ENCODE measurements at places on chromosomes 5 and 9.
A peak's percentile ranks its signal among the peaks of the same experiment; 100 is the strongest.

GRCh38 chr9:120365386-120365785 is 214.6 kb downstream of the CDK5RAP2 start:
- no peak for DNase-seq

- peak; percentile 45 for DNase-seq
These were observed 339.2 kb downstream of the ADAMTS6 start for GRCh38 chr5:65142511-65143011.

GRCh38 chr5:129384736-129385135 is 75.4 kb upstream of the ADAMTS19 start:
- DNase-seq = no peak

GRCh38 chr5:74185599-74185998 is 454.9 kb downstream of the ENC1 start:
- DNase-seq = no peak

- no peak for DNase-seq
These were observed 293.4 kb downstream of the PDE4D start for GRCh38 chr5:59600153-59600552.

DNA sequence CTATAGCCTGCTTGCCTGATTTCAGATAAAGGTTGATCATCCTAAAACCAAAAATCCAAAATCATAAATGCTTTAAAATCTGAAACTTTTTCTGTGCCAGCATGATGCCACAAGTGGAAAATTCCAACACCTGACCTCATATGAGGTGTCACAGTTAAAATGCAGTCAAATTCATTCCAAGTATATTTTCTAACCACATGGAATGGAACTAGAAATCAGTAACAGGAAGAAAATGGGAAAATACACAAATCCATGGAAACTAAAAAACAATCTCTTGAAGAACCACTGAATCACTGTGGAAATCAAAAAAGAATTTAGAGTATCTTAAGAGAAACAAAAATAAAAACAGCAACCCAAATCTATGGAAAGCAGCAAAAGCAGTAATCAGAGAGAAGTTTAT is 297.5 kb upstream of the COX7C start:
- DNase-seq = no peak

DNA sequence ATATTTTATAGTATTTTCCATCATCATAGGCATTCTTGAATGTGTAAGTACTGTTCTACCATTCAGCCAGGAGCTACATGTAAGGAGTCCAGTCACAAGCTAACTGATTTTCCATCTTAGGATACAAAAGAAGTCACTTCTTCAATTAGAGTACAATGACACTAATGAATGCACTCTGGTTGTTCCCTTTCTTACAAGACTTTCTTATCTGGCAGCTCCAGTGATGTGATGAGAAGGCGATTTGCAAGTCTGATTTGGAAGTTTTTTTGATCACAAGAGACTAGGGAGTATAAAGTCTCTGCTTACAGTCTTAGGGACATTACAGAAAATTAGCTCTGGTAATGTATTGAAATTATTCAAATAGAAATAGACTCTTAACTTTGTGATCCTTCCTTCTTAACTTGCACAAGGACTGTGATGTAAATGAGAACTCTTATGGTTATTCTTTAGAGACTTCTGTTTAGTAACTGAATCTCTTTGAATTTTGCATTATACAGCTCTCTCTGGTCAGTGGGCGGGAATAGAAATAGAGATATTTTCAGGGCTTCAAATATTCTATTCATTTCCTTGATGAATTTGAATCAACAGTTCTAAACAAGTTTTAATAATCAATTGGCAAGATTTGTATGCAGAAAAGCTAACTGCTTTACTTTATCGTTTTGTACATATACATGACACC is 130.4 kb upstream of the CDH6 start:
- no peak for DNase-seq

DNA sequence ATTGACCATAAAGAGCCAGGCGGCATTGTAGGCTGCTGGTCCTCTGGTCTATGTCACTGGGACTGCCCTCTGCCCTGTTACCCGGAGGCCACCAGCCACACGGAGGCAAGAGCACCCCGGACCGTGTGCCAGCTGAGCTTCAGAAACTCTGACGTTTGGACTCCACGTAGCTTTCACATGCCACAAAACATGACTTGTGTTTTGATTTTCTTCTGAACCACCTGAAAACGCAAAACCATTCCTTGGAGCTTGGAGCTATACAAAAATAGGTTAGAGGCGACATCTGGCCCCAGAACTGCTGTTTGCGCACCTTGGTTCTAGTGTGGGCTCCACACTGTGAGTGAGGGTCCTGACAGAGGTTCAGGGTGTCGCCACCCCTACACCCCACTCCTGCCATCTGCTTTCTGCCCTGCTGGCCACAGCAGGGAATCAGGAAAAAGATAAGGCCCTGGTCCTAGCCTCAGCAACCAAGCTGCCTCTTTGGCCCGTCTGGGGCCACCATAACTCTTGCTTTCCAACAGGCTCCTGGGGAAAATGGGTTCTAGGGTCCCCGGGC is 151.3 kb upstream of the IRX2 start:
- no peak for DNase-seq

DNA sequence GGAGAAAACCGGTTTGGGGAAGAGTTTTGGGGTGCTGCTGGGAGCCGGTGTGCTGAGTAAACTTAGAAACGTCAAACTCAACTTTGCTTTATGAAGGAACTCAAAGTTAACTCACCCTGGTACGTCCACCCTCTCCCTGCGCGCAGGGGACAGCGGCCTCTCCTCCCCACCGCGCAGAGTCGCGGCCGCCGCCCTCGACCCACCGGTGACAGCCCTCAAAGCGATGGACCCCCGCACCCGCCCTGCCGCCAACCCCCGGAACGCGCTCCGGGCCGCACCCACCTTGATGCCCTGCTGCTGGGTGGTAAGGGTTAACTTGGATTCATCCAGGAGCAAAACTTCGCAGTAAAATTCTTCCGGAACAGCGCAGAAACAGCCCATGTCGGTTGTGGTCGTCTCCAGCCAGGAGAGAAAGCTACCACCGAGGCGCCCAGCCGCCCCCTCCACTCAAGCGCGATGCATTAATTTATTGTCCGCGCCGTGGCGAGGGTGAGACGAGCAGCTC is 366 bp downstream of the EPB41L4A start:
- DNase-seq = no peak

DNA sequence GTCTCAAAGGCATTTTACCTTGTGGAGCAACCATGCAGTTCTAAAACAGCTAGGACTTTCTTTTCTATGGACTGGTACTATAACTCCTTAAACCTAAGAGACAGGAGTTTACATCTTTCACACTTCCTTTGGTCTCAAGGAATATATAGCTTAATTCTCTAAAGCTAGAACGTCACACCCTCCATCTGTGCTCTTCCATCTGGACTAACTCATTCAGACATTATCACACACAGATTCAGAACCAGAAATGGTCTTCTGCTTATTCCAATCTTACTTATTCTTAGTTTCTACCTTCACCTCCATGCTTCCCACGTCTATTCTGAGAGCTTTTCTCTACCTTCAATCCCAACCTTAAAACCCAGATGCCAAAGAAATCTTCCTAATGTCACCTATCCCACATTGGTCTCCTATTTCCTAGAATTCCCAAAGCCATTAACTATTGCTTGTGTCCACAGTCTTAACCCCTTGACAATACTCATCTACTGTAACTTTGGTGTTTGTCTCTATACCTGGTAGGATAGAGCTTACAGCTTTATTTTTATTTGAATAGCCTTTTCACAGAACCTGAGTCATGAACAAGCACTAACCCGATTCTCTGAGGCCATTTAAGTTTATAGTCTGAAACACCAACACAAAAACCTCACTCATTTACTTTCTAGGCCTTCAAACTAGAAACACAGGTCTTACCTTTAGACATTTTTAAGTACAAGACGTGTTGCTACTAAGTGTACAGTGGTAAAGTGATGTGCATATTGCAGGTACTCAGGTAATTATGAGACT is 22.8 kb downstream of the CSNK1A1 start:
- no peak for DNase-seq

- DNase-seq = no peak
These were observed 4.8 kb upstream of the IFNA8 start for GRCh38 chr9:21404146-21404545.

DNA sequence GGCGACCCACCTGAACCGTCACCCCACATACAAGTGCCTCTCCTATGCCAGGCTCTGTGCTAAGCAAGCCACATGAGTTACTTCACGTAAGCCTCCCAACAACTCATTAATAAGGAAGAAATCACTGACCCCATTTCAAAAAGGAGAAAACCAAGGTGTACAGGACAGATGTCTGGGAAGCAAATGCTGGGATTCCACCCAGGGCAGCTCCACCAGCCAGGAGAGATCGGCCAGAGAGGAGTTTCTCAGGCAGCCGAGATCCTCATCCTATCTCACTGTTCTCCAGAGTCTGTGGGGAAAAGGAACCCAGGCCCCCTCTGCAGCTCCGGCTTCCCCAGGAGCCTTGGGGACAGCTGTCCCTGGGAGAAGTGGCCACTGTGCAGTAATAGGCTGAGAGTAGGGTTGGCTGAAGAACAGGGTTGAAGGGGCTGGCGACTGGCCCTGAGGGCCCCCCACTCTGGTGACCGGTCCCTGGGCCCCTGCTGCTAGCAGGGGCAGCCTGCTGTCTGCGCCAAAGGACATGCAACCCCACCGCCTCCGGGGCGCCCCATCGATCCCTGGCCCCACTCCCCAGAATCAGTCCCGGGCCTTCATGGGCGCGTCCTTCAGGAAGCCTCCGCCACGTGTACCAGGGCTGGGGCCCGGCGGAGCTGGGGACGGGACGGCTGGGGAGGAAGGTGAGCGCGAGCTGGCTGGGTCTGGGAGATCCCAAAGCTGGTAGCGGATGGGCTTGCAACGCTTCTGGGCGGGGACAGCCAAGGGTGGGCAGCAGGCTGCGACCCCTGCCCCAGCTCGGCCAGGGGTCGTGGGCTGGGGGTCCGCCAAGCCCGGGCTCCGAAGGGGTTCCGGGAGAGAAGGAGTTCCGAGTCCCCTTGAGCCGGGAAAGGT is 44.1 kb upstream of the STXBP1 start:
- DNase-seq = peak; percentile 17

DNA sequence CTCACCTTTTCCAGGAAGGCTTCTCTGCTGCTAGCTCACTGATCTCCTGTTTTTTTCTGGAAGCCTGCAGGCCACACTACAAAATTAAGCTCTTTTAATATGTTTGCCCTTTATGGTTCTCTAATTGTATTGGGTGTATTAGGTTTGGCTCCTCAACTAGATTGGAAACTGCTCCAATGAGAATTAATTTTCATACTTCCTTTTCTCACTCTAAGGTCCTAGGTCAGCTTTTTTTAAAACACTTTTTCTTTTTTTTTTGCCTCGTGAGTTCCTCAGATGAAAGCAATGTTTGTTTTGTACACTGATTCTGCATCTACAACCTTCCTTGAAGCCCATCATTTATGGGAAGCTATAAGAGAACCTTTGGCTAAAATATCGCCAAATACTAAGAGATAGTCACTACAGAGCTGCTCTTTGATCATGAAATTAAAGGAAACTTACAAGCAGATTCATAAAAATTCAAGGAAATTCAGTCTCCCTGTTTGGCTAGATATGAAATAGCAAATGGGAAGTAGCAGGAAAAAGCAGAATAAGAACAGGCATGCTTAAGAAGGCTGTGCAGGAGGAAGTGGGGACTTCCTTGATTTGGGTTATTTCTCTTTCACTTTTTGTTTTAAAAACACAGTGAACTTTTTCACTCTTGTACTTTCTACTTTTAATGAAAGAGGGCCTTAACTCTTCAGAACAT is 55.2 kb upstream of the FYB1 start:
- no peak for DNase-seq

- DNase-seq = no peak
These were observed 25.7 kb downstream of the ZSWIM6 start for GRCh38 chr5:61357745-61358144.

DNA sequence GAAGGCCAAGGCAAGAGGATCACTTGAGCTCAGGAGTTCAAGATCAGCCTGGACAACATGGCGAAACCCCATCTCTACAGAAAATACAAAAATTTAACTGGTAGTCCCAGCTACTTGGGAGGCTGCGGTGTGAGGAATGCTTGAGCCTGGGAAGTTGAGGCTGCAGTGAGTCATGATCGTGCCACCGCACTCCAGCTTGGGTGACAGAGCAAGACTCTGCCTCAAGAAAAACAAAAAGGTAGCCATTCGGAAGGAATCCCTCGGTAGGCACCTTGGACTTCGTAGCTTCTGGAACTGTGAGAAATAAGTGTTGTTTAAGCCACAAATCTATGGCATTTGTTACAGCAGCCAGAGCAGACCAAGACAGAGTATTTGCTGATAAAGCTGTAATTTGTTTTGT is 174.2 kb downstream of the DCP2 start:
- DNase-seq = no peak

DNA sequence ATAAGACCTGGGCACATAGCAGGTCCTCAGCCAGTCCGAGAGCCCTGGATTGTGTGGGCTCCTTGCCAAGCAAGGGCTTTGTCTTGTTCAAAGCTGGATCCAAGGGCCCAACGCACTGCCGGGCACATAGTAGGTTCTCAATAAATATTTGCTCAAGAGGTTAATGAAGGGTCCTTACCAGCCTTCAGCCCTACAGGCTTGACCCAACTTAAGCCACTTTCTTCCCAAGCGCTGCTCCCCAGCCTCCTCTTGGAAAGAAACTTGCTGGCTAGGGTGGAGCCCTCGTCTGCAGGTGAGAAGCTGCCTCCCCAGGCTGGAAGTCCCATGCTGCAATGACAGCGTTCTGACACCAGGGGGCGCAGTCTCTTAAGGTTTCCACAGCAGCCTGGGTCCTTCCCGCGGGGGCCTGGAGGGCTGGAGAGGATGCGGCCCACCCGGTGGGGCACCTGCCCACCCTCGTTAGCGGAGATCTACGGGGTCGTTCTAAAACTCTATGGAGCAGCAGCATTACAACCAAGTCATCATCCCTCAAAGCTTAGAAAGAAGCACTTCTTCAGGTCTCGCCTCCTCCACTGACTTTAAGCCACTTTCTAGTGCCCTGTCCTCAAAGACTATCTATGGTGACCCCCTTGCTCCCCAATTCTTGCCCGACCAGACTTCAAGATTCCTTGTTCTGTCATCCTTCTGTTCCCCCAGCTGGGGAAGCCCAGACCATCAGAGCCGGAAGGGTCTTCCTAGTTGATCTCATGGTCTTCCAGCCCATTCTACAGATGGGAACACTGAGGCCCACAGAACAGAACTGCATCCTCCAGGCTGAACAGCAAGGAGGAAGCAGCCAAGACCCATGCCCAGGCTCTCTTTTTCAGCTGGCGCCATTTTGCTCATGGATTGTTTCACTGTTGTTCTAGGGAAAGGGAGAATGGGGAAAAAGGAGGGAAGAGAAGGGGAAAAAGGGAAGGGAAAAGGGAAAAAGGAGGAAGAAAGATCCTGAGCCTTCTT is 115.4 kb downstream of the LHX2 start:
- peak; percentile 42 for DNase-seq

DNA sequence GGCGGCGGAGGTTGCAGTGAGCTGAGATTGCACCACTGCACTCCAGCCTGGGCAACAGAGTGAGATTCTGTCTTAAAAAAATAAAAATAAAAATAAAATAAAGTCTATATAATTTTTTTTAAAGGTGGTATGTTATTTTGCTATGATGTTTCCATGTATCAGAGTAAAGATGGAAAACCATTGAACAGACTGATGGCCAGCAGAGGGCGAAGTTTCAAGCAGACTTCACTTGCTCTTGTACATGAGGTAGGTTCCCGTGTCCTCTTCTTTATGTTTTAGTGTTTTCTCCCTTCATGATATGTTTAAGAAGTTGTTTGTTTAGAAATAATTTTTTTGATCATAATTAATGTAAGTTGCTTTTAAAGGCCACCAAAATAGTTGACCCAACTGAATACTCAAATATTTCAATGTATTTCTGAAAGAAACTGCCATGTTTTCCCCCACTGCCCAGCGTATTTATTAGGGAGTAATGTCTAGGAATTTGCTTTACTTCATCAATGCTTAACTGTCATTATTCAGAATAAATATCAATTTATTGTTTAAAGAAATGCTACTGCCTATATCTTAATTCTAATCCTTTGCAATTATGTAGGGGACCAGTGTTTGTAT is 146.4 kb downstream of the HACD4 start:
- peak; percentile 58 for DNase-seq
